ENCODE measurements at places on chromosomes 6 and 20. TPM values are rescaled to one million over a fixed set of nuclear protein-coding genes. Genes with fewer than 3 reads are reported as not detected.

The OPRL1 gene
- 0.49 TPM for total RNA-seq

The TRERF1 gene
- total RNA-seq = 1.7 TPM

The RIPK1 gene
- 6.9 TPM for total RNA-seq

The ERVFRD-1 gene
- total RNA-seq = 0.14 TPM

The PTPRT gene
- total RNA-seq = 0.19 TPM

The HNF4A gene
- not detected for total RNA-seq

The TOMM34 gene
- 10.3 TPM for total RNA-seq

The TM9SF4 gene
- total RNA-seq = 25.3 TPM

The BEND6 gene
- 0.30 TPM for total RNA-seq

The RIPOR2 gene
- total RNA-seq = 2.6 TPM

The SLCO4A1 gene
- 15.5 TPM for total RNA-seq

The PPP1R3G gene
- total RNA-seq = 13.1 TPM

The MCCD1 gene
- total RNA-seq = not detected

The NANP gene
- 3.8 TPM for total RNA-seq

The MDFI gene
- total RNA-seq = 1.3 TPM

The CALHM6 gene
- 2.9 TPM for total RNA-seq

The PDCD2 gene
- 28.1 TPM for total RNA-seq

The SYCP2 gene
- total RNA-seq = 1.4 TPM

The RNF182 gene
- not detected for total RNA-seq

The DLGAP4 gene
- total RNA-seq = 46.3 TPM

The COL11A2 gene
- 1.1 TPM for total RNA-seq

The LAMP5 gene
- total RNA-seq = not detected

The OPRM1 gene
- total RNA-seq = not detected

The CTAGE9 gene
- not detected for total RNA-seq

The SIRPG gene
- not detected for total RNA-seq

The DDO gene
- total RNA-seq = 29.7 TPM

The PMEPA1 gene
- 23.9 TPM for total RNA-seq

The COL21A1 gene
- 20.0 TPM for total RNA-seq

The ABRACL gene
- 7.9 TPM for total RNA-seq

The PPP1R14C gene
- total RNA-seq = 129 TPM

The FAM217A gene
- total RNA-seq = not detected

The TFAP2A gene
- total RNA-seq = 0.43 TPM

Measured in Right ventricle myocardium inferior (tissue), 1 donor.